ENCODE measurements at places on chromosomes 1 and 21.

GRCh38 chr21:31364253-31364945 lies 20.3 kb upstream of the TIAM1 start:
- DNase-seq, result no peak

DNA sequence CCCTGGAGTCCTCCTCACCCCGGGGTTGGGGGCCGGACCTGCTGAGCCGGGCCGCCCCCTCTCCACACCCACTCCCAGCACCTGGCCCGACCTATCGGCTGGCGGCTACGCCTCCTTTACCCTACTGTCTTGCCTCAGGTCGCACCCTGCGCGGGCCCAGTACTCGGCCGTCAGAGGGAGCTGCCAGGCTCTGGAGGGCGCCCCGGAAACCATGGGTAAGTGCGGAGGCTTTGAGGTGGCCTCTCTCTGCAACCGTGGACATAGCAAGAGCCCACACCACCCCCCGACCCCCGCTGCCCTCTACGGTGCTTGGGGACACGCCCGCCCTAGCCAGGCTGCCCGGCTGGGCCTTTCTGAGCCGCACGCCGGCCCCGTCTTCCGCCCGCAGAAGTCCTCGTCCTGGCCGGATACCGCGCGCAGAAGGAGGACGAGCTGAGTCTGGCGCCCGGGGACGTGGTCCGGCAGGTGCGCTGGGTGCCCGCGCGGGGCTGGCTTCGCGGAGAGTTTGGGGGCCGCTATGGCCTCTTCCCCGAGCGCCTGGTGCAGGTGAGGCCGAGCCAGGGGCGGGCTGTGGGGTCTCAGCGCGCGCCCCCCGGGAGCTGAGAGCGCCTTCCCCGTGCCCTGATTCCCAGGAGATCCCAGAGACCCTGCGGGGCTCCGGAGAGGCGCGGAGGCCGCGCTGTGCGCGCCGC lies at the start of gene SH3D21:
Gene SH3D21 (plus strand): TSS at position 159 of the 692 bp plus-strand sequence. CDS start 53 bp downstream, at position 212.
- DNase-seq, result no peak

DNA sequence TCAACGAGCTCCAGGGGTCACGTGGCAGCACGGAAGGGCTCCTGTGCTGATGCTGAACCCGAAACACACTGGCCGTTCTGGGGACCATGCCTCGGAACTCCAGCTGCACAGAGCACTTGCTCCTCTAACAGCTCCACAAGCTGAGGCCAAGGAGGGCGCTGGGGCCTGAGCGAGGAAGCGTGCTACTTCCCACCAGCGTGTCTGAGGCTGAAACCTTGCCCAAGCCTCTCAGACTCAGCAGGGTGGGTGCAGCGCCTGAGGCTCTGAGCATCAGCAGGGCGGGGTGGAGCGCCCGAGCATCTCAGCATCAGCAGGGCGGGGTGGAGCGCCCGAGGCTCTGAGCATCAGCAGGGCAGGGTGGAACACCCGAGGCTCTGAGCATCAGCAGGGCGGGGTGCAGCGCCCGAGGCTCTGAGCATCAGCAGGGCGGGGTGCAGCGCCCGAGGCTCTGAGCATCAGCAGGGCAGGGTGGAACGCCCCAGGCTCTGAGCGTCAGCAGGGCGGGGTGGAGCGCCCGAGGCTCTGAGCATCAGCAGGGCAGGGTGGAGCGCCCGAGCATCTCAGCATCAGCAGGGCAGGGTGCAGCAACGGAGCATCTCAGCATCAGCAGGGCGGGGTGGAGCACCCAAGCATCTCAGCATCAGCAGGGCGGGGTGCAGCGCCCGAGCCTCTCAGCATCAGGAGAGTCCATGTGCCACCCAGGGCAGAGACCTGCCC lies 9.6 kb downstream of the WRAP73 start:
- no peak for DNase-seq

- no peak for DNase-seq
Observed at GRCh38 chr1:213087911-213088310, 36.9 kb downstream of the RPS6KC1 start.

DNA sequence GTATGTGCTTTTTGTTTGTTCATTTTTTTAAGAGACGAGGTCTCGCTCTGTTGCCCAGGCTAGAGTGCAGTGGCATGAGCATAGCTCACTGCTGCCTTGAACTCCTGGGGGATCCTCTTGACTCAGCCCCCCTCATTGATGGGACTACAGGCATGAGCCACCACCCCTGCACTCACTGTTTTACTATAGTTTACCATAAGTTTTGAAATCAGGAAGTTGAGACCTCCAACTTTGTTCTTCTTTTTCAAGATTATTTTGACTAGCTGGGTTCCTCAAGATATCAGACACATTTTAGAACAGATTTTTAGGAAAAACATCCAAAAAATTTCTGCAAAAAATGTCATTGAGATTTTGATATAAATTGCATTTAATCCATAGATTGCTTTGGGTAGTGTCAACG lies 120.4 kb upstream of the FGGY start:
- DNase-seq, result no peak

DNA sequence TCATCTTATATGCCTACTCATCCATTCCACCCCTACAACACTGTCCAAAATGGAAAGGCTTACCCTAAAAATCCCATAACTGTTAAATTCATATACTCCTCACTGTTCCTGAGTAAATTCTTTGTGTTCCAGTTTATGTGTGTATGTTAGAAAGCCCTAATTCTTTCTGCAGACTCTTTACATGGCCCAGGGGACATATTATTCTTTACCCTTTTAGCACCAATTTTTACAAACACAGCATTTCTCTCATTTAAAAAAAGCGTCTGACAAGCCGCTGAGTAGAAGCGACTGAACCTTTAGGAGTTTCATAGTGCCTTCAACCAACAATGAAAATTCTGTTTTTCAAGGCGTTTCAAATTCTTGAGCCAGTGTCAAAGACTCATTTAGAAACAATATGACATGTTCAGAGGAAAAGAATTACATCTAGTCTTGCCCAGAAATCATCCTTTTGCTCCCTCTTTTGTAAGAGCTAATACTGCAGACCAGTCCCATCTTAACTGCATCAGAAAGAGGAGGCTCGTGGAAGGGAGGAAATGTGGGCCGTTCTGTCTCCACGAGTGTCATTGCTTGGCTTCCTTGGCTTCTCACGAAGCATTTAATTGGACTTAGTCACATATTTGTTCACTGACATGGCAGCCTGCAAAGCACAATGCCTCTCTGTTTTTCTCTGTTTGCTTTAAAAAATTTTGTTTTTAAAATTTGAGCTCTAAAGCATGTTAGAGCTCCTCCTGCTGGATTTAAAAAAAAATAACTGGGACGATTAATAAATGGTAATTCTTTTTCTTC lies 21.3 kb upstream of the C1orf105 start:
- DNase-seq, result no peak

- DNase-seq, result no peak
Observed at GRCh38 chr1:66353257-66353656, 180.7 kb upstream of the SGIP1 start.

DNA sequence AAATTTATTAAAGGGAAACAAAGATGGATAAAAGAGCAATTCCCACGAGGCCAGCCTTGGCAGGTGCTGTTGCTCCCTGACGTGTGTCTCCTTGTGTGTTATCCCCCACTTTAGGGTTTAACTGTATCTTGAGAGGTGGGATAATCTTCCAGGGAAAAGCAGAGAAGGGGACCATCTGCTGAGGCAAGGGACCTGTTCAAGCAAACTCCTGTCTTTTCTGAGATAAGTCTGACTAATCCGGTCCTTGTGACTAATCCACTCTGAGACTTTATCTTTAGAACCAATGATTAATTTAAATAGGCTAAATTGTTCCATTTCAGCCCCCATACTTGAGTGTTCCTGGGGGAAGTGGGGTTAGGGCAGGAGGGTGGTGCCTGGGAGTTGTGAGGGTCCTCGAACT lies 163.6 kb downstream of the CAMTA1 start:
- DNase-seq, result no peak

DNA sequence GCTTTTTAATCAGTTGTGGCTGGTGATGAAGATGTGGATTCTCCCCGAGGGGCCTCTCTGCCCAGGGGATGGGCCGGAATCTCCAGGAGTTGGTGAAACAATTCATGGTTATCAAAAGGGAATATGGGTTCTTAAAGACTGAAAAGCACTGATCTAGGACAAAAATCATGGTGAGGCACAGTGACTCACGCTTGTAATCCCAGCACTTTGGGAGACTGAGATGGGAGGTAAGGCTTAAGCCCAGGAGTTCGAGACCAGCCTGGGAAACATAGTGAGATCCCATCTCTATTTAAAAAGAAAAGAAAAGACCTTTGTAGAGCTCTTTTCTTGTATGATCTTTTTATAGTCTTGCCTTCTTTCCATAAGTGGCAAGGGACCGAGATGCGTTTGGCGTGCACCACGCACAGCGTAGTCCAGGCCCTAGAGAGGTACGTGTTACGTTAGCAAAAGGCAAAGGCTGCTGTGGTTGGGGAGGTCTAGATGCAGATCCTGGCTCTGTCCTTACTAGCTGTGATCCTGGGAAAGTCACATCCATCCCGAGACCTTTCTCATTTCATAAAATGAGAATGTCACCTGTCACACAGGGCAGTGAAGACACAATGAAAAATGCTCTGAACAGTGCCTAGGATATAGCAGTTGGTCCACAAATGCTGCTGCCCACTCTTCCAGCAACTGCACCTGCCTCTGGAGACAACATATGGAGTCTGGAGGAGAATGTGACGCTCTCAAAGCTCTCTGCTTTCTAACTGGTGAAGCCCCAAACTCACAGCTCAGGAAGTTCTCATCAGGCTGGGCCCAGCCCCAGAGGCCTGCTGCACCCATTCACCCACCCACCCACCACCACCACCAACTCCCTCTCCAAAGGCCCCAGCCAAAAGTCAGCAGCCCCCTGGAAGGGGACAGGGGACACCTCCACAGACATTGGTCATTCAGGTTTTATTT lies 54.8 kb downstream of the KIF21B start:
- no peak for DNase-seq

DNA sequence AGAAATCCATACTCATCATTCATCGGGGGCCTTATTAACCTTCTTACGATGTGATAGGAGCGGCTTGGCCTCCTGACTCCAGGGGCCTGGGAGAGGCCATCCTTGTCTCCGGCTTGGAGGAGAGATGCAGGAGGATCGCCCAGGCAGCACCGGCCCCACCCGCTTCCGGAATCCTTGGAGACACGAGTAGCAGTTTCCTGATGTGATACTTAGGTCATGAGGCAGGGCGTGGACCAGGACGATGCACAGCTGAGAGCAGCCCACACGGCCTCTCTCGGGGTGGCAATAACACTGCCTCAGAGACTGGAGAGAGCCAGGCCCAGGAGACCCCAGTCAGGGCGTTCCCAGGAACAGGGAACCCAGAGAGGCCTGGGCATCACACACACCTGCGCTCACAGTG lies 163.6 kb upstream of the ARHGEF16 start:
- DNase-seq, result no peak

DNA sequence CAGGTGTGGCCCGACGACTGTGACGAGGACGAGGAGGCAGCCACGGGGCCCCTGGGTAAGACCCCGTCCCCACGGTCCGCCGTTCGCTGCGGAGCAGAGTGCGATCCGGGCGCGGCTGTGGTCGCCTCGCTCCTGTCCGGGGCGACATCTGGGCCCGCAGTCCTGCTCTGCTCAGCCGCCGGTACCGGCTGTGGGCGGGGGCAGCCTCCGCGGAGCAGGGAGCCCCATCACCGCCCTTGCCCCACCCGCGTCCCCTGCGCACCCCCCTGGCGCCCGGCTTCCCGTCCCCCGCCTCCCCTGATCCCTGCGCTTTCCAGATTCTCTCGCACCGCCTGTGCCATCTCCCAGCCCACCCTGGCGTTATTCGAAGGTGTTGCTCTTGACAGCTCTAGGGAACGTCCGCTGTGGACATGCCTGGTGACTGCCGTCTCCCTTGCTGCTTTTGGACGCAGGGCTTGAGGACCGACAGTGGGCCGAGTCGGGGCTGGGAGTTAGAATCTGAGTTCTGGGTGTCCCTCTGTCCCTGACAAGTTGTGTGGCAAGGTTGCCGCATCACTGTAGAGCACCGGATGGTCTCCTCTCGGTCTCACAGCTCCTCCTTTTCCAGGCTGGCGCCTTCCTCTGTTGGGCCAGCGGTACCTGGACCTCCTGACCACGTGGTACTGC lies 596 bp downstream of the TOR3A start:
- no peak for DNase-seq

DNA sequence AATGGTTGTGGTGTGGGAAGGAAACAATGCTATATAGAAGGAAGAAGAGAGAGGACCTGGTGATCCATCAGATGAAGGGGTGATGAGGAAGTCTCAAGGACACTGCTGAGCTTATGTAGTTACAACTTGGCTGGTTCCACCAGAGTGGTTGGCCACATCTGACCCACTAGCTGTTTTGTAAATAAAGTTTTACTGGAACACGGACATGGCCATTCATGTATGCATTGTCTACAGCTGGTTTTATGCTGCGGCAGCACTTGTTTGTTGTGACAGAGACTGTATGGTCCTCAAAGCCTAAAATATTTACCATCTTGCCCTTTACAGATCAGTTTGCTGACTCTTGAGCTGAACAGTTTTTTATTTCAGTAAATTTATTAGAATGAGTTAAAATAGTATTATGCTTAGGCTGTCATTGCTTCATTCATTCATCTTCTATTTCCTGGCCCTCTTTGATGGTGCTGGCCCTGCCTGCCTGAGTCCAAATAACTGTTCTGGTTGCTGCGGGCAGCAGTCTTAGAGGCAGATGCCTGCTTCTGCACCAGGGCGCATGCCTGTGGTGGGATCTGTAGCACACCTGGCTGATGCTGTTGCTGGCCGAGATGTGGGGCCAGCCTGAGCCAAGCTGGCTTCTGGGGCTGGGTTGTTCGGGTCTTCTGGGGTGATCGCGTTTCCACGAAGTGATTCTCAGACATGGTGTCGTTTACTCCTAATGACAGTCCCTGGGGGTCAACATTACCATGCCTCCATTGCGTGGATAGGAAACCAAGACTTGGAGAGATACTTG lies 61.4 kb upstream of the WNT4 start:
- DNase-seq, result no peak

GRCh38 chr1:46096269-46097148 lies 35.9 kb downstream of the PIK3R3 start:
- DNase-seq, result no peak

DNA sequence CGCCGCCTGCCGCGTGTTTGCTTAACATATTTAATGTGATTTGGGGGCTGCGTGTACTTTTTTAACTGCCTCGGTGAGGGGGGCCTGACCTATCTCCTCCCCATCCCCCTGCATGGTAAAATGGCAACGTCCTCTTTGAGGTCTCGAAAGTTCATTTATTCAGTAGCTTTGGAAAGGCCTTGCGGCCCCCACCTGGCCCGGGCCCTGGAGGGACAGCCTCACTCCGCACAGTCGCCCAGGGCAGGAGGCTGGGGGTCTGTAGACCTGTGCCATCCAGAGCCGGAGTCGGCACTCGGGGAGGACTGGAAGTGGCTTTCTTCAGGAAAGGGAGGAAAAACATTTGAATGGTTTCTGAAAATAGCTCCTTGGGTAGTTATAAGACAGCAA lies 38.0 kb upstream of the ACTRT2 start:
- no peak for DNase-seq
